ENCODE measurements at places on chromosomes 1 and 21.

- no peak for DNase-seq
Measured at GRCh38 chr1:164765557-164765956, 206.6 kb downstream of the PBX1 start.

- DNase-seq = no peak
Measured at GRCh38 chr1:54928327-54928726, 41.3 kb upstream of the DHCR24 start.

GRCh38 chr1:219717536-219717935 is 104.6 kb upstream of the ZC3H11B start:
- no peak for DNase-seq

DNA sequence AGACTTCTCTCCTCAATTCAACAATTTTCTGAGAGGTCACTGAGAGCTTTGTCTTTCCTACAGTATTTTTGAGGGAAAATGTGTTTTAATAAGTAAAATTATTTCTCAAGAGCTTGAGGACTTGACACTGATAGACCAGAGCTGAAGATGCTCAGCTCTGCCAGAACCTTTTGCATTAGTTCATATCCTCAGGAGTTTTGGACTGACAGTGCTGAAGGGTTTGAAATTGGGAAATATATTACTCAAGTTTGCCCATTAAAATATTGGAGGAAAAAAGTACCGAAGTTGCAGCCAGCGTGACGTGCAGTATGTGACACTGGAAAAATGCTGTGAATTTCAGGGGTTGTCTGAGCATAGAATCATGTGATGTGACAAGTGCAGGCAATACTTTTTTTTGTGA is 346.6 kb upstream of the DPYD start:
- no peak for DNase-seq

GRCh38 chr1:38576241-38576640 is 283.3 kb downstream of the RRAGC start:
- no peak for DNase-seq

GRCh38 chr1:66343569-66344325 is 190.2 kb upstream of the SGIP1 start:
- no peak for DNase-seq

DNA sequence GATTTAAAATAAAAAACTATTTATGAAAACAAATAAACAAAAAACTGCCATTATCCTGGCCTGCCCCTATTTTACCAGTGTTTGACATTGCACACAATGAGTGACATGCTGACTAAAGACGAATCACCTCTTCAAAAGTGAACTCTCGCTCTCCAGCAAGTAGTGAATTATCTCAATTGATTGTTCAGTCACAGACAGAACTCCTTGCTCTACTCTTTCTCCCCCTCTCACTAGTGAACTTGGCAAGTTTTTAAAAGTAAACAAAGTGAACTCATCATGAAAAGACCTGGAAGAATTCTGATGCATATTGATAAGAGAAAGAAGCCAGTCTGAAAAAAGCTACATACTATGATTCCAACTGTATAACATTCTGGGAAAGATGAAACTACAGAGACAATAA is 4.7 kb upstream of the C1orf52 start:
- DNase-seq = no peak

DNA sequence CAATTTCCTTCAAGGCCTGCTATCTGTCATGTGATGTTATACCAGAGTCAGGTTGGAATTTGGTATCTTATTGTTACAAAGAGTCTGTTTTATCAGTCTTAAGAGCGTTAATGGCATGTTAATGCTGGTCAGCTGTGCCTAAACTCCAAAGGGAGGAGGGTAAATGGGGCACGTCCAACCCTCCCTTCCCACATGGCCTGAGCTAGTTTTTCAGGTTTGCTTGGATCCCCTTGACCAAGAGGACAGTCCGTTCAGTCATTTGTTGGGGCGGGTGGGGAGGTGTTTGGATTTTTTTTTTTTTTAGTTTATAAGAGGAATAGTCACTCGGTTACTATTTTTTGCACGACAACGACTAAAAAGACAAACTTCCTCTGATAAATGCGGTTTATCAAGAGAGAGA is 63.8 kb upstream of the LYST start:
- no peak for DNase-seq

DNA sequence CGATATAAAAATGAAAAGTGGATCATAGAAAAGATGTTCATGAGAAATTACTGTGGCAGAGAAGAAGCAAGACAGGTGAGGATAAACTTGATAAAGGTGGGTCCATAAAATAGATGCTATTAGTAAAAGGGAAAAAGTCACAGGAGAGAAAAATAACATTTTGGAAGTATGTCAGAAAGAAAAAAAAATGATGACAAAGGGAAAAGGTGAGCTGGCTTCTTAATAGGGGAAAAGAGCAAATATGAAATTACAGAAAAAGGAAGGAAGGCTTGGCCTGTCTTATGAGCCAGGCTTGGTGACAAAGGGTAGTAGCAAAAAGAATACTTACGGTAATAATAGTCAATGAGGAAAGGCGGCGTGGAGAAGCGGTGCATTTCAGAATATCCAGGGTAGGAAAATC is 386.1 kb downstream of the RWDD3 start:
- no peak for DNase-seq

DNA sequence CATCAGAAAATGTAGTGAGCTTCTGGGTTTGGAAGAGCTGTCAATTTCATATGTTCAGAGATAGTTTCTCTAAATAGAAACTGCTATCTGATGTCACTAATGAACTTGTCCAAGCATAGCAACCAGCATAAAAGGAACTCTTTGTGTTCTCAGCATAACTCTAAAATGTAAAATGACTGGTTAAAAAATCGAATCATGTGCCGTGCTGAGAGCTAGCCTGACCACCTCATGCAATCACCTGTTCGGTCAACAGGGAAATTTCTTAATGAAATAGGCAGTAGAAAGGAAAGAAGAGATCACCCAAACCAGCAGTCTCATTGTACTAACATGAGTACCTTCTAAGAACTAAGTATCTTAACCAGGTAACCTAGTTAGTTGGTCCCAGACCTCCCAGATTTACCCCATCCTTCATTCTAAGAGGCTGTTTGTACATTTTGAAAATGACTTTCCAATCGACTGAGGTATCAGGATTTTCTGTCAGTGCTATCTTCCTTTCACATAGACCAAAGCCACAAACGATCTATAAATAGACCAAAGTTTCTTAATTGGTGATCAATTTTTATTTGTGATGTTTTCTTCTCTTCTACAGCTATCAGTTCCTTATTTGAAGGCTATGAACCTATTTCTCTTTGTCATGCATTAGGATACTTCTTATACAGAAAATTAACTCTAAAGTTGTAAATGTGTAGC is 147.3 kb downstream of the TLR5 start:
- DNase-seq = no peak

- DNase-seq = no peak
Measured at GRCh38 chr1:83967336-83967735, 31.6 kb downstream of the TTLL7 start.

GRCh38 chr21:38402291-38402690 is 96.0 kb downstream of the ERG start:
- no peak for DNase-seq

DNA sequence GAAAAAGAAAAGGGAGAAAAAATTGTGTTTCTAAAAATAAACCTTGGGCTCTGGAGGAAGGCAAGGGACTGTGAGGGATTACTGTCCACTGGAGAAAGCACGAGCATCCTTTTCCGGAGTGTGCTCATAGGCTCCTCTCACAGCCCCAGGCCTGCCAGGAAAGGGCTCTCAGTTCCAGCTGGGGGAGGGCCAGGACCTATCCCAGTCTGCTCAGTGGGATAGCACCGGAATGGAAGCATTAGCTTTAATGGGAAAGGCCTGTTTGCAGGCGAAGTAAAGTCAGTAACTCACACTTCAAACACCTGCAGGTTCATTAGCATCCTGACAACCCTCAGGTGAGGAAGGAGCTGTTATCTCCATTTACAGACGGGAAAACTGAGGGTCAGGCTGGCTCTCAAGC is 113.9 kb upstream of the USP24 start:
- DNase-seq = no peak

DNA sequence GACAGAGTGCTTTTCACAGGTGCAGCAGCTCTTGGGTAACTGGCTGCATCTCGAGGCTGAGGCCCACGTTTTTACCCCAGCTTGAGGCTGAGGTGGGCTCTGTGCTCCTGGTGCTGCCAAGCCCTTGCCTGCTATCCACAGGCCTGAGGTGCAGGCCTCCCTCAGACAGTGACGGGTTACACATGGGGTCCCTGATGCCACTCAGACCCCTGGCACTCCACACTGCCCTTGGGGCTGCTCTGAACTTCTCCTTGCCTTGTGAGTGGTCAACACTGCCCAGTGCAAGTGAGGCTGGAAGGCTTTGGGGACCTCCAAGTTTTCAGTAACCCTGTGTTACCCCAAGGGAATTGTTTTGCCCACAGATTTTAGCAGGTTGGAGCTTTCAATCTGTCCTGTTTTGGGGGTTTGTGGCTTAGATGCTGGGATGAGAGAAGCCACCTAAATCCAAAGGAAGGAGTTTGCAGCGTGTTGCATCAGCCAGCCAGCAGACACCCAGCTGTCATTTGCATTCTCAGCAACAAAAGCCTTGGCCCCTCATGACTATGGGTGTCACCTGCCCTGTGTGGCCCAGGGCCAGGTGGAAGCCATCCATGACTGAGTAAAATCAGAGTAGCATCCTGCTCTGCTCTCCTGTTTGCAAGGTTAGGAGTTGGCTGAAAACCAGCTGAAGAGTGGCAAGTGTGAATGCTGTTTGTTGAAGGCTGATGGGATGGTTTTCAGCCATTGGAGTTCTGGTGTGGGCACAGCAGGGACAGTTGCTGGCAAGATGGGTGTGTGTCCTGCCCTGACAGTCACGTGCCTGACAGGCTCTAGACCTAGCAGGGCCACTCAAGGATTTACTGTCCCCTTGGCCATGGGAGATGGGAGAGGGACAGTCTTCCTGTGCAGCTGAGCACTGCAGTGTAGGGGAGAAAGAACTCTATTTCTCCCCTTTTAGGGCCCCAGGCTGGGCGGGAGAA is 3.2 kb downstream of the RNF187 start:
- no peak for DNase-seq

DNA sequence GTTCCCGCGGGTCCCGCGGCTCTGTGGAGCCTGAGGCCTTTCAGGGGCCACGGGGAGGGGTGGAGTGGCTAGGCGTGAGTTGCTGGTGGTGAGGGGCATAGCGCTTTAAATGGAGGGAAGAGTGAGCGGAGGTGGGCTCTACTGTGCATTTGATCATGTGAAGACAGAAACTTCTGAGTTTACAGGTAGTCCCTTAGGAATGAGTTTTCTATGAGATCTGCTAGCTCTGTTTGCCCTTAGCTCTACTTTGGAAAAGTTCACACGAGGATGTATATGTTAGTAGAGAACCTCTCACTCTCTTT is 593 bp downstream of the ST6GALNAC3 start:
- DNase-seq = no peak

GRCh38 chr1:220462752-220463151 is 65.2 kb upstream of the MARK1 start:
- DNase-seq = no peak

- DNase-seq = no peak
Measured at GRCh38 chr1:186494832-186495271, 33.9 kb upstream of the PDC start.

GRCh38 chr1:46173361-46173856 is 1.5 kb upstream of the TSPAN1 start:
- no peak for DNase-seq

DNA sequence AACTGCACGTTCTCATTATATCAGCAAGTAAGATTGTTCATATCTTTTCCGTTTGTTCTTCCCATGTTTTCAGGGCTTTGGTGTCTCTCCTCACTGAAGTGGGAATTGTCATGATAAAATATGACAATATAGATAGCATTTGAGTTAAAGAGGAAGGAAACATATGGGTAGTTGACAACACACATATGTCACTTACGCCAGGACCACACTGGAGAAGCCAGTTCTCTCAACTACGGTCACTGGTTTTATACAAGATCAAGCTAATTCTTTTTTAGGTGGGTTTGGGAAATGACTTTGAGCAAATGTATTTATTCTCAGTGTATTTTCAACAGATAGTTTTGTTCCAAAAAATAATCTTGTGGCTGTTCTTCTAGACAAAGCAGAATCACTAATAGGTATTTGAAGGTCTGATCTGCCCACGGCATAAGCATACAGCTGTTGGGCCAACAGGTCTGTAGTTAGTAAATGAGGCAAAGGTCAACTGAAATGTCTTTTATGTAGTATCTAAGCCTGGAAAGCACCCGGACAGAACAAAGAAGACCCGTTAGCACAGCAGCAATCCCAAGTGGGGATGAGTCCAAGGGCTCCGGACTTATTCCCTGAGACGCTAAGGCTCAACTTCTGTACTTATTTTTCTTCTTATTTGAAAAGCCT is 433.6 kb upstream of the ZP4 start:
- no peak for DNase-seq

DNA sequence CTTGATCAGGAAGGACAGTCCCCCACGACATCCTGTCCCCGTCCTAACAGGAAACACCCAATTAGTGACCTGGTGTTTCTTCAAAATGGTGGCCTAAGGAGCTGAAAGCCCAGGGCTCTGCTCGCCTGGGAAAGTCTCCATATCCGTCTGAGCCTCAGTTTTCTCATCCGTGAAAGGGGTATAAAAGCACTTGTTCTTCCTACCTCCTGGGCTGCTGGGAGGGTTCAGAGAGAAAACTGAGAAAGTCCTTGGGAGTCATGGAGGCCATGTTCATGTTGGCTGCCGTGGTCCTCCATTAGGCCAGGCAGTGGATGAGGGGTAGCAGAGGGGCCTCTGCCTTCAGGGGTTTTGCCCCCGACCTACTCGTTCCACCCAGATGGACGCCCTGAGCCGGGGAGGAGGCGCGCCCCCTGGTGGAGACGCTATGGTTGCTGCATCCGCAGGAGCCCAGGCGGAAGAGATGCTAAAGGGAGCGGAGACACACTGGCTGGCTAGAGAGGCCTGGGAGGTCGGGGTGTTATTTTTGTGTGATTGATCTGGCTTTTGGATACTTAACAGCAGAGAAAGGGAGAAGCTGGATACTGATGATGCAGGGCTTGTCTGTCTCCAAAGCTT is 113.5 kb downstream of the PRDM2 start:
- no peak for DNase-seq

DNA sequence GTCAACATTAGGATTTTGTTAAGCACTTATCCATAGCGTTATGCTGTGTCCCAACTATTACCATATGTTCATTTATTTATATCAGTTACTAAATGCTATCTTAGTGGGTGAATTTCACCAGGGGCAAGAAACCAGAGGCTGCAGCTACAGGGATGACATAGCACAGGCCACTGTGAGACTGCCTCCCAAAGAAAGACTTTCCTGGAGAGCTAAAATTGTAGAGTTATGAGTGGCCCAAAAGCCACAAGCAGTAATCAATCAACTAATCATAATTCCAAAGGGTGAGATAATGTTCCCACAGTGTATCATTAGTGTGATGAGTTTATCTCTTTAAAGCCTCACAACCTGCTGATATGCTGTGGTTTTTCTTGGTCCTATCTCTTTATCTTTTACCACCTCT is 3.8 kb upstream of the TGFB2 start:
- DNase-seq = no peak

DNA sequence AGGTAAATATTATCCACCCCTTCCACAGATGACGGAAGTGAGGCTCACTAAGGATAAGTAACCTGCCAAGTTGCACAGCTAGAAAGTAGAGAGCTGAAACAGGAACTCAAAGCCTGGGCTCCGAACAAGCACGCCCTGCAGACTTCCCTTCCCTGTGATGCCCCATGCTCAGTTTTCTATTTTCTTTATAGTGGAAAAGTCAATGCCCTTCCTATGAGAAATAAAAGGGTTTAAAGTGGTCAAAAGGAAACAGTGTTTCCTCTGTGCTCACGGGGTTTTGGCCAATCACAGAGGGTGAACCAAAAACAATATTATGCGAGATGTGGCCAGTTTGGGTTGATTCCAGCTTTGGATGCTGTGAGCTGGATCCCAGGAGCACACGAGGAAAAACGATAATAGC is 44.5 kb downstream of the DDR2 start:
- no peak for DNase-seq

GRCh38 chr1:117267232-117267774 is 56.6 kb upstream of the VTCN1 start:
- DNase-seq = no peak

- no peak for DNase-seq
Measured at GRCh38 chr21:44846224-44846484, 27.3 kb downstream of the PTTG1IP start.
